Urothelium cell line (cell line): ENCODE measurements at places on chromosomes 2 and 18.

GRCh38 chr2:234251326-234252271 lies 201.1 kb downstream of the SPP2 start:
- peak; percentile 74 for DNase-seq

GRCh38 chr18:8685141-8685913 lies 20.0 kb upstream of the MTCL1 start:
- DNase-seq, result no peak

- peak; percentile 73 for DNase-seq
Measured at GRCh38 chr2:219289537-219290361, 10.6 kb downstream of the DNAJB2 start.

DNA sequence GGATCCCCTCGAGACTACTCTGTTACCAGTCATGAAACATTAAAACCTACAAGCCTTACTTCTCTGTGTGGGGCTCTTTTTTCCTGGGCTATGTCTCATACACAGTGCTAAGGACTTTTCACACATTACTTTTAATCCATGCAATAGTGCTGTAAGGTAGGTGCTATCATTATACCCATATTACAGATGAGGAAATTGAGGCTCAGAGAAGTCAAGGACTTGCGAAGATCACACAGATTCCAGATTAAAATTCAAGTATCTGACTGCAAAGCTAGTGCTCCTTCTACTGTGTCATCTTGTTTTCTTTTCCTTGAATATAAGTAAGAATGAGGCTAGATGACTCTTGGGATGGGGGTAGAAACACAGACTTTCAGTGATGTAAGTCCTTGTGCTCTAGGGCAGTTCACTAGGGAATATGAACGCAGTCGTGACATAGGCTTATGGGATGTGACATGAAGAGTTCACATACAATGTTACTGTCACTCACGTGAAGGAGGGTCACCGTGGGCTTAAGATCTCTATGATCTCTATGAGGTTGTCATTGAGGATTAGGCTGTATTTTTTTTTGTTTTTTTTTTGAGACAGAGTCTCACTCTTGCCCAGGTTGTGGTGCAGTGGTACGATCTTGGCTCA lies 7.0 kb upstream of the DGUOK start:
- DNase-seq, result no peak

DNA sequence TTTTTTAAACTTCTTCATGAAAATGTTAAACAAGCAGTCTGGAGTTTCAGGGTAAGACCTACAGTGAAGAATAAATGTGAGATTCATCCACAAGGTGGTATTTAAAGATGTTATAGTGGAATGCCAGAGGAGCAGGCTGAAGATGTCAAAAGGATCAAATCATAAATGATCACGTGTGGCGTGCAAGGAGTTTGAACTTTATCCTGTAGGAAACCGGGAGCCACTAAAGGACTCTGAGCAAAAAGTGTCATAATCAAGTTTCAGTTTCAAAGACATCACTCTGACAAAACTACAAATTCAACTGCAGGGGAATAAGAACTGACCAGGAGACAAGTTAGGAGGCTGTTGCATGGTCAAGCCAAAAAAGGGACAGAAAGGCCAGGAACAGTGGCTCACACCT lies 19.9 kb downstream of the NHEJ1 start:
- DNase-seq, result no peak

DNA sequence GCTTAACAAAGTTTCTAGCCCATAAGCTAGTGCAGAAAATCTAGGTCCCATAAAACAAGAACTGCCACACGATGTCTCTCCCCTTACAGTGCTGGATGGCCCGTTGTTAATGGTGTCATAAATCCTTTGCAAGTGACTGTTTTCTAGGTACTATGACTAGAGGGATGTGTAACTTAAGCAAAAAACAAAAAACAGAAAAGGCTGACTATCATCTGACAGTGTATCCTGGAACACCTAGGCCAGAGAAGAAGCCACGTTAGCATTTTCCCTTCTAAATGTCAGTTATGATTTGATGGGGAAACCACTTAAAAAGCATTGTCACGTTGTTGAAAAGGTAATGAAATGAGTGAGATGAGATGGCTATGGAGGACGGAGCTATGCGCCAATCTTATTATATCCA lies 2.4 kb downstream of the CASP8 start:
- no peak for DNase-seq

DNA sequence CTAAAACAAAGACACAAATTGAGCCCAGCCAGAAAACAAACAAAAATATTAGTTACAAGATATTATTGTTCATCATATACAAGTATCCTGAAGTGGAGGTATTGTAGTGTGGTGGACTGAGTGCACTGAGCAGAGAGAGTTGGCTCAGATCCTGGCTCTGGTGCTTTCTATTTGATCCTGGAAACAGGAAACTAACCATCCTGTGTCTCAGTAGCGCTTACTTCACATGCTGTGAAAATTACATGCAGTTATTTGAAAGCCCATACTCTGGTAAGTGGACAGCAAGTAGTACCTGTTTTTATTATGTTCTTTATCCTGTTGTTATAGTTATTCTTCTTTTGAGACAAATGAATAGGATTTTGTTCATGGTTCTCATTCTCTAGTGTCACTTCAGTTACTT lies 84.3 kb upstream of the CRIM1 start:
- no peak for DNase-seq

GRCh38 chr18:27250471-27250870 lies 65.4 kb upstream of the CHST9 start:
- no peak for DNase-seq

DNA sequence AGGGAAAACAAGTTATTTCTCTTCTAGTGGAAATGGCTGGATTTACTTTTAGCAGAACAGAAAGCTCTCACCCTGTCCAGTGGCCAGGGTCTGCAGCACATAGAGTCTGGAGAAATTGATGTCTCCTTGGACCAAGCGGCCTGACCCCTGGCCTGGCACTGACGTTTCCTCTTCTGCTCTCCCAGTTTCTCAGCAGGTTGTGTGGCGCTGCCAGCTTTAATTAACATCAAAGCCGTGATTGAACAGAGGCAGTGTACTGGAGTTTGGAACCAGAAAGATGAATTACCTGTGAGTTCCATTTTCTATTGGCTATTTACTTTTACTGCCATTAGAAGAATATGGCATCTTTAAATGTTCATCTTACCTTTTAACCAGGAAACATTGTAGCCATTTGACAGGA lies 20.9 kb downstream of the CD8A start:
- no peak for DNase-seq

DNA sequence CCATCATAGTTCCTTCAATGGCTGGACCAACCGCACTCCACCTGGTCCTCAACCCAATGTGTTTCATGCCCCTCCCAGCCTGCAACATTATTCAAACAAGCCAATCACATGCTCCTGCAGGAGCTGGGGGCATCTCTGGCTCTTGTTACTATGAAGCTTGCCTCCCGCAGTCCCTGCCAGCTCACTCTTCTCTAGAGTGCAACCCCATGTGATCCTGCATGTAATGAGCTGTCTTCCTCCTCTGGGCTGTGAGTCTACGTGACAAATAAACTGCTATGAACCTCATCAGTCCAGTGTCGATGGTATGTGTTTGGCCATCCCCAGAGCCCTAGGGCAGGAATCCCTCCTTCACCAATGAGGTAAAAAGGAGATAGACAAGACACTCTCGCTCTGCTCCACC lies 15.8 kb upstream of the BOD1L2 start:
- DNase-seq, result no peak

GRCh38 chr18:40752316-40752715 lies 1202.7 kb upstream of the PIK3C3 start:
- DNase-seq, result no peak

DNA sequence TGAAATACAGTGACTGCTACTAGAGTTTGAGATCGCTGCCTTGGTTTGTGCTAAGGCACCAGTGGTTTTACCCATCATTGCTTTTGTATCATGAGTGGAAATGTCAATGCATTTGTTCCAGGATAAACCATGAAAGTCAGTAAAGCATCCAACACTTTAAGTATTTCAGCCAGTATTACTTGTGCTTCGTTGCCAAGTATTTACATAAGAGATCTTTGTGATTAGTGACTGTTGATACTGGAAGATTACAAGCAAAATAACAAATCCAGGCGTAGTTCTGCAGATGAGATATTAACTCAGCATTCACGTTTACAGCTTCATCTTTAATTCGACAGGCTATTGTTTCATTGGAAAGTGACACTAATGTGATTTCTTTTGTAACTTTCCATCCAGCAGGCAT lies 90.3 kb upstream of the B3GNT7 start:
- no peak for DNase-seq

DNA sequence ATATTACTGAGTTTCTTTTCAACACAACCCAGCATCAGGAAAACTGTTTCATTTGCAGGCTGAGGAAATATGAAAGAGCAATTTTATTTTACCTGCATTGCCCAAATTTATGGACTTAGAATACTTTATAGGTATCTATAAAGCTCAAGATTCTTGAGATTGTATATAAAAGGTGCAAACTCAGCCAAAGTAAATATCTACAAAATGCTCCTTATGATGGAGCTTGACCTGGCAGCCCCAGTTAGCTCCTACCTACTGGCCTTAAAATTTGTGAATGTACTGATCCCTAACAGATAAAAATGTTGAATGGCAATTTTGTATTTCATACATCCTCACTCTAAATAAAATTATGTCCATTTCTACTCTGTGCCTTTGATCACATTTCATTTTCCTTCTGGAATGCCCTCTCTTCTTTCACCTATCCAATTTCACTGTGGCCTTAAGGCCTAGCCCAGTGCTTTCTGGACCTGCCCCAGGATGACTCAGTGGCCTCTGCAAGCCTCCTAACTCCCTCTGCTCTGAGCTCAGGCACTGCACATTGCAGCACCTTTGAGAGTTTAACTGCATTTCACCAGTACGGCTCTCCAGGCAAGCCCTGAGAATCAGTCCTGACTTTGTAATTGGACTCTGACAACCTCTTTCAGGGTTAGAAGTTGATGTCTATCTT lies 125.9 kb downstream of the ANTXR1 start:
- peak; percentile 89 for DNase-seq

- no peak for DNase-seq
Measured at GRCh38 chr18:69435000-69435399, 34.3 kb downstream of the DOK6 start.

DNA sequence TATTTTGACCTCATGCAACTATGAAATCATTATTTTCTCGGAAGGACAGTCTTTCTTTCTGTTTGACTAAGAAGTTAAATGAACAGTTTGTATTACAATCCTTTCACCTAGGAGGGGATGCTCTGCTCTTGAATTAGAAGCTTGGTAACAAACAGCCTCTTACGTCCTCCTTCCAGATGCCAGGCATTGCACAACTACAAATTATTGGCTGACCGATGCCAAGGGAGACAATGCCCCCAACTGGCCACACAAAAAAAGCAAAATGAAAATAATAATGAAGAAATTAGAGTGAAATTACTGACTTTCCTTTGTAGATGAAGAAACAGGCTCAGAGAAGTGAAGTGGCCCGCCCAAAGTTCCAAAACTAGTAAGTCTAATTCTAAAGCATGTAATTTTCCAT lies 177.9 kb downstream of the CYRIA start:
- DNase-seq, result peak; percentile 56

DNA sequence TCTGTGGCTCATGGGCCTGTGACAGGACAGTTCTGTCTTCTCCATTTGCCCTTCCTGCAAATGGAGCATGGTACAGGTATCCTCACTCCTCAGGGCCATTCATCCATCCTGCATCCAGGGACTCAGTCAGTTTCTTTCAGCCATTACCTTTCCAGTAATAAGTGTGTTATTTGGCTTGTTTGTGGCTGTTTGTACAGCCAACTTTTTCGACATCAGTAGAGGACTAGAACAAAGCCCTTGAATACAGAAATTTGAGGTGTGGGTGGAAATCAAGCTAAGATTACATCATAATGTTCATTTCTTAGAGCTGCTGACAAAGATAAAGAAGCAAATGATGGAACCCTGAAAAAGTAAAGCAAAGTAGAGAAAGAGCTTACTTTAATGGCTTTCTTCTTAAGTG lies 290.4 kb downstream of the PTPRM start:
- no peak for DNase-seq

GRCh38 chr2:72710418-72711152 lies 115.2 kb downstream of the EXOC6B start:
- no peak for DNase-seq

GRCh38 chr2:105990624-105991023 lies 203.5 kb downstream of the UXS1 start:
- DNase-seq, result no peak

GRCh38 chr18:64539847-64540246 lies 391.0 kb upstream of the LINC00305 start:
- no peak for DNase-seq

DNA sequence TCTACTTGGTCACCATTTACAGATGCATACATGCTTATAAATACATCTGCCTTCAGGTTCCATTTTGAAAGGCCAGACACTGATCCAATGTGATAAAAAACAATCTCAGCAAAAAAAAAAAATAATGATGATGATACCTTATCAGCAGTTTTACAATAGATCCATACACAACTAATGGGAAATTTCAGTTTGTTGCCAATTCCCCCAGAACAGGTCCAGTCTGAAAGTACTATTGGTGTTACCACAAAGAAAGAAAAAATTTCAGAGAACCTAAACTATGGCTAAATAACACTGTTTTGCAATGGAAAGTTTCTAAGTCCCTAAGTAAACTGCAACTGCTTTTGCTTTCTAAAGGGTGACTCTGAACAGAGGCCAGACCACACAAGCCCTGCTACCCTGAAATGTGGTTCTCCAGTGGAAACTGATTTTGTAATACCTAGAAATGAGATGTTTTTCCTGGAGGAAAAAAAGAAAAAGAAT lies 54.1 kb downstream of the LPIN2 start:
- DNase-seq, result no peak

- peak; percentile 16 for DNase-seq
Measured at GRCh38 chr2:24317491-24317920, 42.8 kb downstream of the ITSN2 start.

- DNase-seq, result no peak
Measured at GRCh38 chr2:237734905-237735623, 63.5 kb upstream of the RBM44 start.

GRCh38 chr2:216617159-216617815 lies 15.9 kb upstream of the IGFBP2 start:
- no peak for DNase-seq

- DNase-seq, result no peak
Measured at GRCh38 chr2:41718705-41719104, 329.1 kb upstream of the PKDCC start.

DNA sequence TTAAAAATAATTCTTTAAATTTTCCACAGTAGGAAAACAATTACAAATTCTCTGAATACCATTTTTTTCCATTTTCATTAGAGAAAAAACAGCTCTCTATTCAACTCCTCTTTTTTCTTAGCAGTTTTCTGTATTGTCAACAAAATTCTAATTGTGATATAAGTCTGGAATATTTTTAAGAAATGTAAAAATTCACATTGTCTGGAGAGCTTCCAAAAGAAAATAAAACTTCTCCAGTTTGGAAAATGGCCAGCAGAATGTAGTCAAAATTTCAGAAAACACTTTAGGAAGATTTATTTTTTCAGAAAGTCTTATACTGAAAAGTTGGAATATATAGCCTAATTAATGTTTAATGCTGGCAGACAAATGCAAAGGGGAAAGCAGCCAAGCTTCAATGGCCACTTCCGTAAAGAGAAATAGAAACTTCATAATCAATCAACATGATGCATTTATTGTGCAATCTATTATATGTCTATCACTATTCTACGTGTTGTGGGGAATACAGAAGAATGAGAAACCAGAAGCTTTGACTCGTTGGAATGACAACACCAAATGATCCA lies 733.2 kb upstream of the PKDCC start:
- no peak for DNase-seq

GRCh38 chr2:190277234-190278112 lies 42.2 kb downstream of the HIBCH start:
- DNase-seq, result no peak

- DNase-seq, result no peak
Measured at GRCh38 chr2:44533508-44533907, 171.8 kb downstream of the CAMKMT start.
